ENCODE measurements at places on chromosomes 2 and 18. TPM values are rescaled to one million over a fixed set of nuclear protein-coding genes. Genes with fewer than 3 reads are reported as not detected.
A peak's percentile ranks its signal among the peaks of the same experiment; 100 is the strongest.

- H3K27ac ChIP-seq, result no peak overlapping the region
- no peak for DNase-seq
- no peak overlapping the region for H3K4me3 ChIP-seq
- no peaks in the 10 kb centered on the region for H3K36me3 ChIP-seq
- no peaks in the 10 kb centered on the region for H3K27me3 ChIP-seq
Observed at GRCh38 chr18:22098563-22098989, 70.8 kb upstream of the GATA6 start.

- H3K4me3 ChIP-seq, result no peak overlapping the region
- H3K36me3 ChIP-seq, result no peaks in the 10 kb centered on the region
- no peaks in the 10 kb centered on the region for H3K4me1 ChIP-seq
- DNase-seq, result no peak
Observed at GRCh38 chr2:126846241-126846640, 52.4 kb upstream of the TEX51 start.

Gene DGUOK
- total RNA-seq, result 70.5 TPM

- H3K27ac ChIP-seq, result no peak overlapping the region
- DNase-seq, result no peak
- peaks cover 1% of the 10 kb centered on the region for H3K4me1 ChIP-seq
- no peak overlapping the region for H3K4me3 ChIP-seq
- H3K36me3 ChIP-seq, result no peaks in the 10 kb centered on the region
Observed at GRCh38 chr18:79785831-79786230, 11.9 kb upstream of the KCNG2 start.

Gene NPPC
- not detected for total RNA-seq

Gene PCARE
- not detected for total RNA-seq

DNA sequence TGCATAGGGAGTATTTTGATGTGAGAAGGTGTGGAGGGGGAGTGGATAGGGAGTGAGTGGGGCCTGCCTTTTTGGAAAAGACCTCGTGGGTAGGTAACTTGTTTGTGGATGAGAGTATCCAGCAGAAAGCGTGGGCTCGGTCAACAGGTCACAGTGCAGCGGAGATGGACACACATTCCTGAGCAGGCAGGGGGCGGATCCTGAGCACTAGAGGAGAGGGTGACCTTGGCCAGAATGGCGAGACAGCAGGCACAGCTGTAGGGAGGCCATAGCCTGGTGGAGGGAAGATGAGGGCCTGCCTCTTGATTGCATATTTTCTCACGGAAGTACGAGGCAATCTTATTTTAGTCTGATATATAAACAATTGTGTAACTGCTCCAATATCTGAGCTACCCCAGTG lies 3.6 kb upstream of the MC2R start:
- H3K27me3 ChIP-seq, result no peaks in the 10 kb centered on the region
- no peak overlapping the region for H3K4me3 ChIP-seq
- DNase-seq, result no peak
- peaks cover 2% of the 10 kb centered on the region for H3K4me1 ChIP-seq
- no peaks in the 10 kb centered on the region for H3K36me3 ChIP-seq

- H3K4me3 ChIP-seq, result no peak overlapping the region
- no peak overlapping the region for H3K27ac ChIP-seq
- no peaks in the 10 kb centered on the region for H3K27me3 ChIP-seq
- peak; percentile 78 for DNase-seq
Observed at GRCh38 chr2:65671670-65672242, 239.4 kb upstream of the SPRED2 start.

DNA sequence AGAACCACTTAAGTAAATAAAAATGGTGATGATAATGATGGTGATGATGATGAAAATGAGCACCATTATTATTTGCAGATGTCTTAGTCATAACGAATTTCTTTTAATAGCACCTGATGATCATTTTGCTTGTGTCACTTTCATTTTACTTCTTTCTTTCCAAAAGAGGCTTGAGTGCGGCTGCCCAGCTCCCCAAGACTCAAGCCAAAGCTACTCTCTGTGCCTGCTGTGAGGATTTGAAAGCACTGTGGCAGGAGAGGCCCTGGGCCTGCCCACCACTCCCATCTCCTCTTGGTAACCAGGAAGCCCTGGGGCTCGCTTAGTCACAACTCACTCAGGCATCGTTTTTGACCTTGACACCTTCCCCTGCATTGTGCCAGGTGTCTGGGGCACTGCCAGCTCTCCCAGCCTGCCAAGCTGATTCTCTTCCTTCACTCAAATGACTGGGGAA lies 41.2 kb downstream of the RPL37A start:
- H3K4me1 ChIP-seq, result no peaks in the 10 kb centered on the region
- H3K4me3 ChIP-seq, result no peak overlapping the region
- no peaks in the 10 kb centered on the region for H3K27me3 ChIP-seq
- no peaks in the 10 kb centered on the region for H3K36me3 ChIP-seq
- DNase-seq, result no peak

- H3K36me3 ChIP-seq, result no peaks in the 10 kb centered on the region
- H3K4me3 ChIP-seq, result no peak overlapping the region
- DNase-seq, result no peak
- H3K27me3 ChIP-seq, result peaks cover 85% of the 10 kb centered on the region
- H3K27ac ChIP-seq, result no peak overlapping the region
Observed at GRCh38 chr2:24253303-24253919, 78.6 kb downstream of the FAM228A start.

GRCh38 chr2:105903051-105903674 lies 158.5 kb downstream of the NCK2 start:
- no peaks in the 10 kb centered on the region for H3K36me3 ChIP-seq
- H3K27ac ChIP-seq, result no peak overlapping the region
- no peaks in the 10 kb centered on the region for H3K27me3 ChIP-seq
- no peaks in the 10 kb centered on the region for H3K4me1 ChIP-seq
- H3K4me3 ChIP-seq, result no peak overlapping the region

DNA sequence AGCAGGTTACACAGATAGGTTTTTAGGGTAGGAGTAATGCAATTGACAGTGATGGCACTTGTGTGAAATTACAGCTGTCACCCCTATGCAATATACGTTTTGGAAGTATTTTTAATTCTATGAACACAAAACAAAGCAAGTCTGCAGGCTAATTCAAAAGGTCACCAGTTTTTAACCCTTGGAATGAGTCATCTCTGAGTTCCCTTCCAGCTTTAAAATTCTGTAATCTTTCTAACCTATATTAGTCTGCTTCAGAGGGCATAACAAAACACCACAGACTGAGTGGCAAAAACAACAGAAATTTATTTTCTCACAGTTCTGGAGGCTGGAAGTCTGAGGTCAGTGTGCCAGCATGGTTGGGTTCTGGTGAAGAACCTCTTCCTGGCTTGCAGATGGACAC lies 596.9 kb upstream of the HNMT start:
- H3K36me3 ChIP-seq, result no peaks in the 10 kb centered on the region
- H3K4me1 ChIP-seq, result no peaks in the 10 kb centered on the region
- H3K27ac ChIP-seq, result no peak overlapping the region
- H3K27me3 ChIP-seq, result no peaks in the 10 kb centered on the region
- H3K4me3 ChIP-seq, result no peak overlapping the region

Gene TTC32
- 11.5 TPM for total RNA-seq

GRCh38 chr18:50820901-50821520 lies 1.2 kb upstream of the MRO start:
- DNase-seq, result no peak
- H3K27me3 ChIP-seq, result no peaks in the 10 kb centered on the region
- H3K27ac ChIP-seq, result no peak overlapping the region
- no peaks in the 10 kb centered on the region for H3K36me3 ChIP-seq
- no peak overlapping the region for H3K4me3 ChIP-seq

DNA sequence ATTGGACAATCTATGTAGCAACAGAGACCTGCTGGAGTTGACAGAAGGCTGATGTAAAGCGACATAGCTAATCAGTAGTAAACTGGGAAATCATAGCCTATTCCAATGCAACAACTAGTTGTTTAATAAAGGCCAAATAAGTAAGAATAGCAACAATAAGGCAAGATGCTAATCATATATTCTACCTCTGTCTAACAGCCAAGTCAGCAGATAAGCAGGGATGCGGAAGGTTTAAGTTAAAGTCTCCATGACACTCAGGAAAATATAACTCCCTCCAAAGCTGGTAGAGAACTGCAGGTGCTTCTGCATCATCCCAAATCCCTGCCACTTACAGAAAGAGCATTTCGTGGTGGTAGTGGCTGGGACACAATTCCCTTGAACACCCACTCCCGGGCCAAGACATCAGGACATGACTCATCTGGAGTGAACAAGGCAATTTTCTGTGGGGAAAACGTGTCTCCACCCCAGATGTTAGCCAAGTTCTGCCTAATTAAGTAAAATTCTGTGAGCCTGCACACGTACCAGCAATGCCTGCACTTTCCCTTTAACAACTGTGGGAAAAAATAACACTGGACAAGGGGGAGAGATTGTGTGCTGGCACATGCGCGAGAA lies 413.6 kb upstream of the ID2 start:
- no peak for DNase-seq
- H3K36me3 ChIP-seq, result no peaks in the 10 kb centered on the region
- no peak overlapping the region for H3K27ac ChIP-seq
- H3K4me1 ChIP-seq, result peaks cover 7% of the 10 kb centered on the region

DNA sequence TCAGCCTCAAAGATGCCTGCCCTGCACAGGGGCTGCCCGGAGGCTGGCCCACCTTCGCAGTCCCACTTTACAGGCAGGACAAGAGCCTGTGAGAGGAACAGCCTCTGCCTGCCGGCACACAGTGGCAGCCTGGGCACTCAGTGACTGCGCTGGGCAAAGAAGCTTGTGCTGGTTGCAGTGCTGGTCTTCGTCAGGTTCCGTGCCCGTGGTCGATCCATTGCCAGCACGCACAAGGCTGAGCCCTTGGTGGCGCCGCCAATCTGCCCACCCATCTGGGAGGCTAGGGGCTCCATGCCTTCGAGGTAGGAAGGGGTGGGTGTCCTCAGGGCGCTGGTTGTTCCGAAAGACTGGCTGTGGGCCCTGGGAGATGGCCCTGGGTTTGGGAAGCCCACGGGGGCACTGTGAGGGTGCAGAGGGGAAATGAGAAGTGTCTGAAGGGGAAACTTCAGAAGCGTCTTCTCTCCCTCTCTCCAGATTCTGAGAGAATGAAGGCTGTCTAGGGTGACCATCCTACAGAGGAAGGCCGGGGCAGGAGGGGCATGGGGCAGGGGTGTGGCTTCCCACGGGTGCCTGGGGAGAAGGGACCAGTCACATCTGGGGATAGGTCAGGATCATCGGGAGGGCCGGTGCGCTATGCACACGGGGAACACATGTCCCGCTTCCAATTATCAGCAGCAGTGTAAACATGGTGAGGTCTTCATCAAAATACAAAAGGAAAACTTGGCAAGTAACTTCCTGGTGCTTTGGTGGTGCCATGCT lies 49.1 kb upstream of the HS6ST1 start:
- H3K4me3 ChIP-seq, result no peak overlapping the region
- H3K27ac ChIP-seq, result peak overlapping the region; percentile 99
- peak; percentile 28 for DNase-seq
- H3K4me1 ChIP-seq, result peaks cover 4% of the 10 kb centered on the region

GRCh38 chr2:215507836-215508235 lies 72.0 kb upstream of the FN1 start:
- no peak for DNase-seq
- no peaks in the 10 kb centered on the region for H3K36me3 ChIP-seq
- peaks cover 7% of the 10 kb centered on the region for H3K4me1 ChIP-seq
- no peak overlapping the region for H3K27ac ChIP-seq
- no peak overlapping the region for H3K4me3 ChIP-seq

Gene TRIM43
- not detected for total RNA-seq

DNA sequence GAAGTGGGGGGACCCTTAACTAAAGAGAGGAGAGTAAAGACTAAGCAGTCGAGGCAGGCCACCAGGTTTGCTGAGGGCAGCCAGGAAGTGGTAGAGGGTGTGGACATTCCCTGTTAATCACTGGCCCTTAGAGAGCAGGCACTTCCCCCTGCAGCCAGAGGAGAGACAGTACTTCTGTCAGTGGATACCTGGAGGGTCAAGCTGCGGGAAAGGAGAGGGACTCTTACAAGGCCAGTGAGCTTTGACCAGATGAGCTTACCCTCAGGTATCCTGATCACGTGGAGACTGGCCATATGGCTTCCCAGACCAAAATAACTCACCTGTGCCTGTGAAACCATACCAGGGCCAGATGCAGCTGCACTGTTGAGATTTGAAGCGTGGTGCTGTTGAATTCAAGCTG lies 28.6 kb downstream of the ITGA6 start:
- H3K4me3 ChIP-seq, result no peak overlapping the region
- H3K4me1 ChIP-seq, result peaks cover 7% of the 10 kb centered on the region
- H3K27ac ChIP-seq, result no peak overlapping the region
- H3K36me3 ChIP-seq, result no peaks in the 10 kb centered on the region
- no peaks in the 10 kb centered on the region for H3K27me3 ChIP-seq
- DNase-seq, result peak; percentile 72
